ENCODE measurements at places on chromosomes 3 and 15. TPM values are rescaled to one million over a fixed set of nuclear protein-coding genes. Genes with fewer than 3 reads are reported as not detected.

DNA sequence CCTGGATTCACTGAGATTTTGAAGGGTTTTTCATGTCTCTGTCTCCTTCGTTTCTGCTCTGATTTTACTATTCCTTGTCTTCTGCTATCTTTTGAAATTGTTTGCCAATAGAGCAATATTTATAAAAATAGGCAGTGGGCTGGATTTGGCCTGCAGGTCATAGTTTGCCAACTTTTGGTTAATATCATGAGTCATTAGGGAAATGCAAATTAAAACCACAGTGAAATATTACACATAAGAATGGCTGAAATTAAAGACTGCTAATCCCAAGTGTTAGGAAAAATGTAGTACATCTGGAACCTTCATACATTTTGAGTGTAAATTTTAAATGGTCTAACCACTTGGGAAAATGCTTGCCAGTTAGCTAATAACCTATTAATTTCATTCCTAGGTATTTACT is 56.3 kb downstream of the ABI3BP start:
- no peak for DNase-seq
- H3K4me1 ChIP-seq, result no peaks in the 10 kb centered on the region
- H3K4me3 ChIP-seq, result no peak overlapping the region
- H3K27me3 ChIP-seq, result no peaks in the 10 kb centered on the region

DNA sequence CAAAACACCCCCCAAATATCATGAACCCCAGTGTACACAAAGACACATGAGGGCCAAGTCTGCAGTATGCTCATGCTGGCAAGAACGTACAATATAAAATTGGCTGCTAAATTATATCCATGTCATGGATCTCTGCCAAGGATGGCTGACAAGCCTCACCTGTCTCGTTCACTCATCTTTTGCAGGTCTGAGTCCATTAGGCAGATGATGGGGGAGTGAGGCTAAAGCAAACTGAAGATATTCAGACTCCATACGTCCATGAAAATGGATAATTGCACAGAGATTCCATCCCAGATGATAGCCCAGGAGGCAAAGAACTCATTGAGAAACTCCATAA is 122.3 kb upstream of the PTPRG start:
- no peak overlapping the region for H3K27ac ChIP-seq
- H3K27me3 ChIP-seq, result no peaks in the 10 kb centered on the region
- no peaks in the 10 kb centered on the region for H3K36me3 ChIP-seq
- no peak overlapping the region for H3K4me3 ChIP-seq
- H3K4me1 ChIP-seq, result no peaks in the 10 kb centered on the region

The ZPLD1 gene
- polyA plus RNA-seq, result not detected

- H3K27ac ChIP-seq, result no peak overlapping the region
- H3K4me3 ChIP-seq, result no peak overlapping the region
- no peak for DNase-seq
- no peaks in the 10 kb centered on the region for H3K36me3 ChIP-seq
- no peaks in the 10 kb centered on the region for H3K27me3 ChIP-seq
These were observed 119.6 kb downstream of the TFDP2 start for GRCh38 chr3:142029791-142030190.

Data from IMR-90 (cell line).